ENCODE measurements at places on chromosomes 5 and 9.
A peak's percentile ranks its signal among the peaks of the same experiment; 100 is the strongest.

DNA sequence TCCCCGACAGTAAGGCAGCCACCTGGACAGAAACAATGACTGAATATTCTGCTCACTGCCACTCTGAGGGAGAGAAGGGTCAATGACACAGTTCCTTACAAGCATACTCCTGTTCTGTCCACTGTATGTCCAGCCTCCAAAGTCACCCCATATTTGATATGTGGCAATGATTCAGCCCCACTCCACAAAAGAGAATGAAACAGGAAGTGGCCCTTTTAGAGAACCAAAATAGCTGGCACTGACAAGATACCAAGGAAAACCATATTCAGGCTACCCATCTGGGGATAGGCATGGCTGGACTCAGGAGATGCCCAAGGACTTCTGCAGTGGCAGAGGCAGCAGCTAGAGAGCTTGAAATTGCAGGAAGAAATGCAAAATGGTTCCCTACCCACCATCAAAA, 12.8 kb upstream of the GFRA3 start:
- DNase-seq = no peak

- DNase-seq = peak; percentile 90
Observed at GRCh38 chr5:72633649-72634048, 126.4 kb upstream of the ZNF366 start.

DNA sequence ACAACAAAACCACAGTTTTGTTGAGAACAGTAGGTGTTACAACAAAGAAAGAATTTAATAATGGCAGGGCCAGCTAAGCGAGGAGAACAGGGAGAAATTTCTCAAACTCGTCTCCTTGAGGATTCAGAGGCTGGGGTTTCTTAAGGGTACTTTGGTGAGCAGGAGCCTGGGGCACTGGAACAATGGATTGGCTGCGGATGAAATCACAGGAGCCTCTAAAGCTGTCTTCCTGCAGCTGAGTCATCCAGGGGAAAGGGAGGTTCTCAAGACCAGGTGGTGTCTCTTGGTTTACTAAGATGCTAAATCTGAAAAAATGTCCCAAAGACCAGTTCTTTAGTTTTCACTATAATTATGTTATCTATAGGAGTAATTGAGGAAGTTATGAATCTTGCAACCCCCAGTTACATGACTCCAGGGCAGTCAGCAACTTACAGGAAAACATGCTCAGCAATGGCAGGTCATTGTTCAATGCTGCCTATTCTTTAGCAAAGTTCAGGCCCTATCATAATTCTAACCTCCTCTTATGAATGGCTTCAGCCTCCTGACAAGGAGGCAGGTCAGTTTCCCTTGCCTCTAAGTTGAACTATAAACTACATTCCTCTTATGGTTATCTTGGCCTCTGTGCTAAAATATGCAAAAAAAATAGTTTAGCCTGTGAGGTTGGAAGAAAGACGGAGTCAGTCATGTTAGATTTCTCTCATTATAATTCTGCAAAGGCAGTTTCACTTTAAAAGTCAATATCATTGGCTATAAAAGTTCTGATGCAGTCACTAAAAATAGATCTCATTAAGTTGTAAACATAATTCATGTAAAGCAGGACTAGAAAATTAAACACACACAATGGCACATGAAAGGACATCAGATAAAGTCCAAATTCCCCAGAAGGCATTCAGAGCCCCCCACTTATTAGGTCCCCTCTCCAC, 63.3 kb upstream of the CKS2 start:
- no peak for DNase-seq

- peak; percentile 3 for DNase-seq
Observed at GRCh38 chr5:107668154-107669095, 2.3 kb downstream of the EFNA5 start.

- DNase-seq = no peak
Observed at GRCh38 chr5:170448221-170448620, 55.6 kb upstream of the KCNIP1 start.

DNA sequence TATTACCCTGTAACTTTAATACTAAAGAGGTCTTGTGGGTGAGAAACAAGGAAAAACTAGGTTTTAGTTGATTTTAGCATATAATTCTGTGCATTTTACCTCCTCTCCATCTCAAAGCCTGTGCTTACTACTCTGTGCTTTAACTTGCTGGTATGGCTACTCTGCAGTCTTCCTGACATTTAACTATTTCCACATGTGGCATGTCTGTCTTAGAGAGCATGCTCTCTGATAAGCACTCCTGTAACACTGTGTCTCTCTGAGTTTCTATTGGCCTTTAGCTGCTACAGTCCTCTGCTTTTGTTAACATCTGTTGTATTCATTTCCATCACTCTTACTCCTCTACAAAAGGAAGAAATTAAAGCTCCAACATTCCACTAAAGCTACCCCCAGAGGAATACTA, 418.3 kb downstream of the RAB3C start:
- peak; percentile 63 for DNase-seq

DNA sequence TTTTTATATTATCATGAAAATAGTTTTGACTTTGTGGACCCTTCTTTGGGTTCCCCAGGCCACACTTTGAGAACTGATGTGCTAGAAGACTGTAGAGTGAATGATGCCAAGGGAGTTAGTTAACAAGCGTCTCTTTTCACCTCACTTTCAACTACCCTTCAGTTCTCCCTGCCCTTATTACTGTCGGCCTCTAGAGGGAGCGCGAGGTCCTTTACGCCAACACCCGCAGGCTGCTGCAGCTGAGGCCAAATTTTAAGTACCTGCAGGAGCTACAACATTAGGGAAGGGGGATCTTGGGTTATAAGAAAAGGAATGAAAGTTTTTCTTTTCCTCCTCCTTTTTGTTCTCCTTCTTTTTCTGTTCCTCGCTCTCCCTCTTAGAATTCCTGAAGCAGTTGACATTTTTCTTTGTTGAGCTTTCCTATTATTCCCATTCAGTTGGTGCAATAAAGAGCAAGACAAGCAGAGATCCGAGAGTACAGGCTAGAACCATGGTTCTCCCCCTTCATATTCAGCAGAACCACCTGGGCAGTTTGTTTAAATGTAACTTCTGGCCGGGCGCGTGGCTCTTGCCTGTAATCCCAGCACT, 84.0 kb downstream of the ZFAND5 start:
- peak; percentile 53 for DNase-seq

- DNase-seq = no peak
Observed at GRCh38 chr5:42636425-42636824, 120.2 kb upstream of the CCDC152 start.

GRCh38 chr5:96870094-96871026, 5.9 kb upstream of the ERAP2 start:
- no peak for DNase-seq

- no peak for DNase-seq
Observed at GRCh38 chr9:111039231-111039906, 1.1 kb upstream of the LPAR1 start.

GRCh38 chr5:75148051-75148450, 88.6 kb downstream of the ANKRD31 start:
- DNase-seq = no peak

- peak; percentile 58 for DNase-seq
Observed at GRCh38 chr9:78406146-78406545, 109.2 kb downstream of the PSAT1 start.
